ENCODE measurements at places on chromosomes 7 and 10. TPM values are rescaled to one million over a fixed set of nuclear protein-coding genes. Genes with fewer than 3 reads are reported as not detected.

Gene TMEM213
- polyA plus RNA-seq = 0.25 TPM

Gene UTF1
- polyA plus RNA-seq = 0.02 TPM

Gene FOXP2
- polyA plus RNA-seq = 0.14 TPM

Gene LIPN
- 0.50 TPM for polyA plus RNA-seq

Gene ELN
- 29.8 TPM for polyA plus RNA-seq

Gene FANK1
- 14.1 TPM for polyA plus RNA-seq

Gene DNAH11
- 3.9 TPM for polyA plus RNA-seq

Gene EBLN1
- polyA plus RNA-seq = 0.11 TPM

Gene MKRN1
- polyA plus RNA-seq = 64.8 TPM

DNA sequence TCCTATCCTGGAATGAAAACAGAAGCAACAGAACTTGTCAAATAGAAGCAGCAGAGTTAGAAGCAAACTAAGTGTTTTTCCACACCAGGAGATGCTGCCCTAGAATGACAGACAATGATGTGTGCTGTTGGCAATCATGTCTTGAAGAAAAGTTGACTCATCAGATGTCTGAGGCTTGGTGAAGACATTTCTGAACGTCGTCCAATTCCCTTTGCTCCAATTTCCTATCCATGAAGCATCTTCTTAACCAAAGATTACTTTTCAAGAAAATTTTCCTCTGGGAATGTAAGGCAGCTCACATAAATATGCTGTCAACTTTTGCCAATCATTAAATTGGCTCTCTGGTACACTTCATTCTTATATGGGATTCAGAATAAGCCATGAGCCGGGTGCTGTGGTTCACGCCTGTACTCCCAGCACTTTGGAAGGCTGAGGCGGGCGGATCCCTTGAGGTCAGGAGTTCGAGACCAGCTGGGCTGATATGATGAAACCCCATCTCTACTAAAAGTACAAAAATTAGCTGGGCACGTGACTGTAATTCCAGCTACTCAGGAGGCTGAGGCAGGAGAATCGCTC, 34.6 kb downstream of the MALSU1 start:
- DNase-seq = no peak

GRCh38 chr10:20846263-20846662, 50.8 kb downstream of the NEBL start:
- no peak for DNase-seq

- DNase-seq = no peak
These were observed 127.0 kb downstream of the SORCS1 start for GRCh38 chr10:107037192-107038122.

DNA sequence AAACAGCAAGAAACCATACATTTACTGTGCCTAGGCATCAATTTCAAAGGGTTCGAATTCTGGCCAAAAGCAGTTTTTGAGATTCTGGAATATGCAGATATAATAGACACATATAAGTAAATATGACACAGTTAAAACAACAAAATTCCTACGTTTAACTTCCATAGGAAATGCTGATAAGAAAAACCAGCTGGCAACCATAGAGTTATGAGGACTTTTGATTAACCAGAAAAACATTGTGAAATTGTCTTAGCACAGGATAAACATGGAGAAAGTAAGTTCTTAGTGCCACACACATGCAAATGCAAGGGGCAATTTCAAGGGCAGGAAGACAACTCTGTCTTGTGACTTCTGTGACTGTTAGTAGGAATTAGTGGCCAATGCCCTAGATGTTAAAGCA, 702.1 kb downstream of the TNS3 start:
- DNase-seq = no peak

- no peak for DNase-seq
These were observed 49.0 kb upstream of the LYZL1 start for GRCh38 chr10:29239569-29240472.

DNA sequence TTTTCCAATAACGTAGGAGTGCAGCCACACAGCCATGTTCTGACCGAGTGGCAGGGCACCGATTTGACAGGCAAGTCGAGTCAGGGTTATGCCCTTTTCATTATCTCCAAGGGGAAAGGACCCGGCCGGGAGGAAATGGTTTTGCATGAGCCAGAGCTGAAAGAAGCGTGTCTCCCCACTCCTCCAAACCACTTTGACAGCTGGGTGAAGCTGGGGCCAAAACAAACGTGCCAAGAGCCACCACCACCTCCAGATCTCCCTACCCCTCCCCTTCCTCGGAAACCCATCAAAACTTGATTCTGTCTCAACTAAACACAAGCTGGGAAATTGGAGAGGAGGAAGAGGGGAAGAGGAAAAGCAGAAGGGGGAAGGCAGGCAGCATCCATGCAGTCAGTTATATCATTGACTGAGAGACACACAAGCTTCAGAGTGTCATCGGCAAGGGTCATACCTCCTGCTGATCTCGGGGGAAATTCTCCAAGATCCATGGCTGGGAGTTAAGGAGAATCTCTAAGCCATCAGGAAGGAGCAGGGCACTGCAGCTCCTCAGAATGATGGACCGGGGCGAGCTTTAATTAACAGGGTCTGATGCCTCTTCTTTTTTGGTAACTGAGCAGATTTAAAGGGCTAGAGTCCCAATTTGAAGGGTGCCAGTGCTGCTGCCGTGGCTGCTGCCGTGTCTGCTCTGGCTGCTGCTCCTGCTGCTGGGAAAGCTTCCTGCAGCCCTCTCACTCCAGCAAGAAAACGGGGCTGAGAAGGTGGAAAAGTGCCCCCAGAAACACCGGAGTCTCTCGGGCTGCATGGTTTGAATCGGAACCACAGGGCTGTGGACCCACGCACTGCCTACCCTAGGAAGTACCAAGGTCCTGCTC, 34.7 kb upstream of the CALN1 start:
- no peak for DNase-seq

GRCh38 chr10:69345402-69345801, 67.1 kb downstream of the HK1 start:
- no peak for DNase-seq

- DNase-seq = no peak
These were observed 93.7 kb upstream of the RPA3 start for GRCh38 chr7:7812112-7812511.

DNA sequence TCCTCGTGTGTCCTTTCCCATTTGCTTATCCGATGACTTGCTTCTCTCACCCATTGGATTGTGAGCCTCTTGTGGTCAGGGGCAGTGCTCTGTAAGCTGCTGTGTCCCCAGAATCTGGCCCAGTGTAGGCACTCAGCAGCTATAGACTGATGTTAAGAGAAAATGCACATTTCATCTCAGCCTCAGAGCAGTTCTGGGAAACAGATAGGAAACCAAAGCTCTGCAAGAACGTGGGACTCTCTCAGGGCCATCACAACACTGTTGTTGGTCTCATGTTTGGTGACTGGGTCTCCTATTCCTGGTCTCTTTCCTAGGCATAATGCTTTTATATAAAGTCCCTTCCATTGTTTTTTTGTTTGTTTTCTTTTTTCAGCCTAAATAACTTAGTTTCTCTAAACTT, 141.2 kb downstream of the ST7 start:
- DNase-seq = no peak

GRCh38 chr10:484925-485661, 204.4 kb downstream of the DIP2C start:
- no peak for DNase-seq

DNA sequence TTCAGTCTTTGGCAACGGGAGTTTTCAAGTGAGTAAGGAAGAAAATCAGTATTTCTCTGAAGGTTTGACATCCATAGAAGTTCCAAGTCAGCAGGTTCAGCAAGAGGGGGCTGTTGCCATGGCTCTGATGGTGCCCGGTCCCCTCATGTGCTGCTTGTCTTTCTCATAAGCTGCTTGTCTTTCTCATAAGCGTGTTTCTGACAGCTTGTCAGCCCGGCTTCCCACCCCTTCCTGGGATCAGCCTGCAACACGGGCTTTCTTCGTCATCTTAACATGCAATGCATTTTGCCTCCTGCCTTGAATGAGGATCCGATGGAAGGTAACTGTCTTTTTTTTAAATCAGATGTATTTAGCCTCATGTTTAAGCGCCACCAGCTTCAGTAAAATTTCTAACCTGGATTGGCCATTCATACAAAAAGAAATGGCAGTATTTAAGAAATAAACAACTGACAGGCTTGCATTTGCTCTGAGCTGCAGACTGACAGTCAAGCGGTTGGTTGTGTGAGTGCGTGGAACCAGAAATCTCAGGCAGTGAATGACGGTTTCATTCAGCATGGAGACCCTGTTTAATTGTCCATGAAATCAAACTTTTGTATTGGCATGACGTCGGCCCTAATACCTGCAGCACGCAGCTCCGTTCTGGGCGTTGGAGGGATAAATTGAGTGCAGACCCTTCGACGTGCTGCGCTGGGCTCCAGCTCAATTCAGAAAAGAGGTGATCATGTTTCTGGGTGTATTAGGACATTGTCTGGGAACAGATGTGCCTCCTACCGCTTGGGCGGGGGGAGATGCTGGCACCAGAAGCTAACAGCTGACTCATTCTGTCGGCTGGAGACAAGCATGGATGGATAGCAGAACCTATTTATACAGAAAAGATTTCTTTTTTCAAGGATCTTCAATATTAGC, 454.7 kb upstream of the FOXK1 start:
- DNase-seq = no peak

DNA sequence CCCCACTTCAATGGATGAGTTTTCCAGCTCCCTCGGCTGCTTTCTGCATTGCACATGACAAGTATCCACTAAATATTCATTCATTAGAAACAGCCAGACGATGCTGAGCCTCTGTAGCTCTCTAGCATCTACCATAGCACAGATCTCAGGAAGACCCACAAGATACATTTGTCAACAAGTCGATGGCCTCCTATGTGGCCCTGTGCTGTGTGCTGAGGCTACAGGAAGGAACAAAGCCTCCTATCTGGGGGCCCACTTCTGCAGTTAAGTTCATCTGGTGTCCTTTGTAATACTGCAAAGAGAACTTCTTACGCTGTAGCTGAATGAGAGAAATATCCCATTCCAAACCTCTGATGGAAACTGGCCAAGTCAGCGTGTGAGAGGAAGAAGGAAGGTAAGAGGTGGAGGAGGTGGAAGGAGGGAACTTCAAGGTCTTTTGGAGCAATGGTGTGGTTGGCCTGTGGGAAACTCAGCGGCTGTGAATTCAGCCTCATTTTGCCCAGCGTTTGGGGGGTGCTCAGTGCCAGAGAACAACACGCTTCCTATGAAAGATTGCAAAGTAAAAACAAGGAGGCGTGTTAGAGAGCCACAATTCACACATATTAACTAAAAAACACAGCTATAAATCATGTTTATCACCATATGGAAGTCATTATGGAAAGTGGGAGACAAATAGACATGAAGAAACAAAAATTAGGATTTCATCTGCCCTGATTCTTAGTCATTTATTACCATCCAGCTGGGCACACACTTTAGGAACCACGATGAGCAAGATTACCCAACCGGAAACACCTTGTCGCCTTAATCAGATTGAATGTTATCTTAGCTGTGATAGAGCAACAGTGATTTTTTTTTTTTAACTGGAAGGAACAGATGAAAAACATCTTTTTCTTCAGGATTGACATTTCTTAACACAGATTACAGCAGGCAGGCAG, 62.2 kb upstream of the USP6NL start:
- DNase-seq = no peak

GRCh38 chr7:134820778-134821177, 41.3 kb downstream of the CALD1 start:
- DNase-seq = no peak

GRCh38 chr10:9634466-9634865, 1383.2 kb upstream of the CELF2 start:
- no peak for DNase-seq

DNA sequence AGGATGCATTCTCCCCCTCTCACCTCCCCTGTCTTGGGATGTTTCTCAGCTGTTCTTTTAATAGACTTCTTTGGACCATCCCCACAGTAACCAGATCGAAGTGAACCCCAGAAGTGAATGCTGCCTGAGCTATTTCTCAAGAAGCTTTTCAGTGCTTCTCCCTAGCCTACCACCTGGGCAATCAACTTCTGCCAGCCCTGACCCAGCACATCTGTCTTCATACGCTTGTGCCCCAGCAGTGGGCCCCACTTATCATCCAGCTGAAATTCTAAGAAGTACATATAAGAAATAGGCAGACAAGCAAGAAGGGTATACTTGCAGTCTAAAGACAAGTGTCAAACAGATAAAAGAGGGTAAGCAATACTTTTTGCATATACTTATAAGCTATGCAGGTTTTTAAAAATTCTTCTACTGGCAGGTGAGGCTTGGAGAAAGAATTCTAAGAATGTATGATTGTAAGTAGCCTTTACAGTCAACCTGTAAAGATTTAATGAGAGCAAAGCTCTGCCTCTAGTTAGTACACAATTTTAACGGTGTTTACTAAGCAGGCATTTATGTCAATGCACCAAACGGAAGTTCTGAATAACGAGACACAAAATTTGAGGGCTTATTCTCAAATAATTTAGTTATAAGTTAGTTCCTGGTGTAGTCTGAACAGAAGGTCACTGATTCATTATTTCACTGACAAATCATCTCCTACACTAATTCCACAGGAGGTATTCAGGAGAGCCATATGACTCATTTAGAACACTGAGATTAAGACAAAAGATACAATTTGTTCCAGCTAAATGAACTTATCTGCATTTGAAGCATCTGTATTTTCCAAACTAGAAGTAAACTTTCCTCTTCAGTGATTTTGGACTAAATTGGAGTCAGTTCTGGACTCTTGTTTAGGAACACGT, 83.3 kb downstream of the RNLS start:
- DNase-seq = peak; percentile 49

- DNase-seq = no peak
These were observed 30.4 kb downstream of the TMEM270 start for GRCh38 chr7:73891178-73891885.

DNA sequence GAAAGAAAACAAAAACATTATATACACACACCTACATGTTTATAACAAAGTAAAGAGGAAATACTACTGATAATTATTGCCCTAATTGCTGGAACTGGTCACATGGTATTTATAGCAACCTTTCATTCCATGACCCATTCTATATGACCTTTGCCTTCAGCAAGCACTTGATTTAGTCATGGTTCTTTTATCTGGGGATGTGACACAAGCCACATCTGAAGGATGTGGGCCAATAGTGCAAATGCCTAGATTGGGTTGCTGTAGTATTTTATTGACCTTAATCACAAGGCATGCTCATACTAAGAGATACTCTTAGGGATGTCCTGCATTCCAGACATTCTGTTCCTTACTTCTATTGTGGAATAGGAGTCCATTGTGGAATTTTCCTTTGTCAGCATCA, 723.5 kb upstream of the POM121L12 start:
- no peak for DNase-seq

- DNase-seq = no peak
These were observed 6.9 kb downstream of the STN1 start for GRCh38 chr10:103911021-103911459.

GRCh38 chr7:155948423-155948822, 136.2 kb upstream of the SHH start:
- DNase-seq = no peak

DNA sequence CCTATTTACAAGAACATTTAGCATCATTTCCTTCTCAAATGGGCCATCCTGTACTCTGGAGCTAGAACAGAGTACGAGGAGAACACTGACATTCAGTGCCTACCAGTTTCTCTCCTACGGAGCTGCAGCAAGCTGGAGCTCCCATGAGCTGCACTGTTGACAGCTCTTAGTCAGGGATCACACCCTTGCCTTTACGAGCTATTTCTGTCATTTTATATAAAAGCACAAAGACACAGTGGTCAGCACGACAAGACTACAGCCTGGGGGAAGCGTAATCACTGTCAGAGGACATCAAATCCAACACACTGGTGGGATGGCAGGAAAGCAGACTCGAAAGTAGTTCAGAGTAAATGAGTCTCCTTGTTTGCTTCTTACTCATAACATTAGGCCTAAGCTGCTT, 2.7 kb downstream of the CDCA7L start:
- no peak for DNase-seq

GRCh38 chr10:50432211-50433009, 181.1 kb upstream of the ASAH2 start:
- DNase-seq = no peak

GRCh38 chr7:139059905-139060304, 24.1 kb upstream of the ZC3HAV1L start:
- no peak for DNase-seq

Data from thymus (tissue), 14 donors.